ENCODE measurements at places on chromosomes 3 and 15.

GRCh38 chr3:40381904-40382616 lies 4.9 kb upstream of the ENTPD3 start:
- peak; percentile 6 for DNase-seq

DNA sequence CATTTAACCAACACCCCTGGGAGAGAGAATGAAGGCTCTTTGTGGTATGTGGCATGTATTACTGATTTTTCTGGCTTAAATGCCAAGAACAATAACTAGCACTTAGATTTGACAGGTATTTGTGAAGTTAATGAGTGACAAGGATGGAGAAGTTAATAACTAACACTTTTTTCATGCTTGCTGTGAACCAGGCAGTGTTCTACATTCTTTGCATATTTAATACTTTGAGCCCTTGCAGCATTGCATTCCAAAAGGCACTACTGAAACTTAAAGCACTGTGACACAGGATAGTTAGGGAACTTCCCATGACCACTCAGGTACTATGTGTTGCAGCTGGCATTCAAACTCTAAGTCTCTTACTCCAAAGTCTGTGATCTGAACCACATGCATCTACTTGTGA lies 650.6 kb downstream of the ZPLD1 start:
- no peak for DNase-seq

- peak; percentile 92 for DNase-seq
Observed at GRCh38 chr3:20648921-20649381, 462.9 kb upstream of the SGO1 start.

GRCh38 chr15:37788330-37788729 lies 146.1 kb upstream of the TMCO5A start:
- DNase-seq, result no peak

GRCh38 chr3:15967577-15967976 lies 169.8 kb upstream of the ANKRD28 start:
- DNase-seq, result no peak

DNA sequence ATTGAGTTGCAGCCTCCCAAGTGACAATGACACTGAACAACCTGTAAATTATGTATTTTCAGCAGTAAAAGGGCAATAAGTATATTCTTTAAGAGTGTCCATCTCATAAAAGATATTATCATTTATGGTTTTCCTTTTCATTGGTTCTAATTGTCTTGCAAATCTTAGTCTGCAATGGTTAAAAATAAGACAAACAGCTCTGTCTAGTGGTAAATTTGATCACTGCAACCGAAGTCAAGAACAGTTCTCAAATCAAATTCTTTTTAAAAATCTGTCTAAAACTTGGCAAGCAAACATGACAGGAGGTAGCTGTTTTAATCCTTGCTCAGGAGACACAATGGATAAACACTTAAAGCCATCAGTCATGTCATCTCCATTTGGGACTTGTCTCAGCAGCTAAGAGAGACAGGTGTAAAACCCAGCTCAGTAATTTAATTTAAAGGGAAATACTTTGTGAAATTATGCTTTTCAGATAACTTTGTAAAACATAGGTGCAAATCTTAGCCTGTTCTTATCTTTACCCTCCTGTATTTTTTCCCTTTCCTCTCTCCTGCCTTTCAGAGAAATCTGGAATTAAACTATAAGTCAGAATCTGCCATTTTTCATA lies 150.3 kb upstream of the ARHGEF26 start:
- DNase-seq, result peak; percentile 54

- no peak for DNase-seq
Observed at GRCh38 chr15:77037388-77038209, 33.3 kb downstream of the TSPAN3 start.

DNA sequence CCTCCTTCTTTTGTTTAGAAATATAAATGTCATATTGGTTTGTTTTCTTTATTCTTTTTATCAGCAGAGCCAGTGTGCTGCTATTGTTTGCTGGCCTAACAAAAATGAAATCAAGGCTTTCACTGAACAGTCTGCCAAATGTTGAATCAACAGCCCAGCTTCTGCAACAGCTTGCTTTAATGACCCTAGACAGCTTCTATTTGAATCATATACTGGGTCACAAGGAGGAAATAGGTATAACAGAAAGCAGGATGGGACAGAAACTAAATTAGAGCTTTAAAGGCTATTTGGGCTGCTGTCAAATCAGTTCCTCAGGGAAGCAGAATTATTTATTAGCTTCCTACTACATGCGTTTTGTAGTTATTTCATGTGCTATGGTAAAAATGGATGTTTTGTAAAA lies 12.1 kb upstream of the DNAJC13 start:
- DNase-seq, result no peak

DNA sequence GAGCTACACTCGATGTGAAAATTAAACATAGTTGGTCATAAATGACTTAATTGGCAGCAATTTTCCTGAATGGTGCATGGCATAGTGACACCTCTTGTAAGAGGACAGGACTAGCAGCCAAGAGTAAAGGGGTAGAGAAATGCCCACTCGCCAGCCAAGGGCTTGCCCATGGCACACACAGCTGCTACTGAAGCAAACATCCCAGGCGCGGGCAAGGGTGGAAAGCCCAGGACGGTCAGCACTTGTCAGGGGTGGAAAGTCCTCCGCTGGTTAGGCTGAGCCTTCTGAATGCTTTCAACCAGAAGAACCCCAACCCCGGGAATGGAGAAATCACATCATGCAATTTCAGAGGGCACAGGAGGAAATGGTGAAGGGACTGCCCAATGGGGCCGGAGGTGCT lies 31.6 kb downstream of the BDH1 start:
- DNase-seq, result no peak

GRCh38 chr3:108899530-108899929 lies 54.1 kb downstream of the GUCA1C start:
- DNase-seq, result no peak

- no peak for DNase-seq
Observed at GRCh38 chr3:86969500-86970189, 21.3 kb downstream of the VGLL3 start.

DNA sequence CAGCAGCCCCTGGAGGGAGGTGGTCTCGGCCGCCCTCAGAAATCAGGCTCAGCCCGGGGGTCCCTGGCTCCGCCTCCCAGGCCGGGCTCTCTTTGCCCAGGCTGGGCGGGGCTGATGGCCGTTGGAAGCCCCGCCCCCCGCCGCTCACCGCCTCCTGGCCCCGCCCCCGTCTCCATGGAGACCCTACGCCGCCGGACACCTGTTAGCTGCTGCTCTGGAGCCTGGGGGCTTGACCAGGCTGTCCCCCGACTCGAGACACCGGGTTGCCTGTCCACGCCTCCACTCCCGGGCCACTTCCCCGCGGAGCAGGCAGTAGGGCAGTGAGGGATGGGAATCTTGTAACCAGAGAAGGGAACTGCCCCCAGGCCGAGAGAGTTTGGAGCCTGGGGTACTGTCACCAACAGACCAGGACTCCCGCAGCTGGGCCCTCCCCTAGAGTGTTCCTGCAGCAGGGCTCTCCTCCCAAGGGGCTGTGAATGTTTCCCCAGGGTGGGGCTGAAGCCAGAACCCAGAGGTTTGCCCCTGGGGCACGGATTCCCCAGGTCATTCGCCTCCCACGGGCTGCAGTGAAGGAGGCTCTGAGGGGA lies 27.8 kb upstream of the RPL32 start:
- DNase-seq, result no peak

DNA sequence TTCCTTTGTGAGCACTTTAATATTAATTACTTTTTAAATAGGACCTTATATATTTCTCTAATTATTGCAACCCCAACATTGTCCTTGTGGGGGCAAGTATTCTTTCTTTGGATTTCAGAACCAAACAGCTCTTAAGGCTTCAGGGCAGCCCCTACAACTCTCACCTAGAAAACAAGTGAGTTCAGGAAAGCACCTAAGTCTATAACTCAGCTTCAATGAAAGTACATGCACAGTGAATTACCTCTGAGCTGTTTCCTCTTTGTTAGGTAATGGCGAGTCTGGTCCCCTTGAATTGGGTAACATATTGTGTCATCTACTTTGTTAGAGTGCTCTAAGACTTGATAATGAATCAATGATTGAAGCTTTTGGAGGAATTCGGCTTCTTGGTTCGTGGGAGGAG lies 545.7 kb downstream of the NLGN1 start:
- DNase-seq, result no peak

GRCh38 chr3:16886303-16886683 lies 1.5 kb downstream of the PLCL2 start:
- no peak for DNase-seq

- no peak for DNase-seq
Observed at GRCh38 chr15:100277087-100277855, 64.5 kb downstream of the ADAMTS17 start.

- DNase-seq, result no peak
Observed at GRCh38 chr3:77146004-77146403, 106.1 kb downstream of the ROBO2 start.

- DNase-seq, result no peak
Observed at GRCh38 chr15:100862162-100862561, 17.5 kb upstream of the ALDH1A3 start.

DNA sequence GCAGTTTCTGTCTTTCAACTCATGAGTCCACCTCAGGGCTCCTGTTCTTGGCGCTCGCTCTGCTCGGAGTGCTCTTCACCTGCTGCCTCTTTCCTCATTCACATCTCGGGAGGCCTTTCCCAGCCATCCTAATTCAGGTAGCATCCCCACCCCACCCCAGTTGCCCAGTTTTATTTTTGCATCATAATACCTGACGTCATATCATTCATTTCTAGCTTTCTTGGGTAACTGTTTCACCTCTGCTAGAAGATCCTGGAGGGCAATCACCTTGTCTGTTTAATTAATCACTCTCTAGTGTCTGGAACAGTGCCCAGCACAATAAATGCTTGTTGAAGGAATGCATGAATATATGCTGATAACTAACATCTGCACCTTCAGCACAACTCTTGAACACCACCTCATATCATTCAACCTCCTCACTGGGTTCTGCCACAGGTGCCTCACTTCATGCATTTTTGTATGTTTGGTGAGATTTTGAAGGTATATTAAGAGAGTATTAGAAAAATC lies 7.6 kb downstream of the NUSAP1 start:
- DNase-seq, result no peak

DNA sequence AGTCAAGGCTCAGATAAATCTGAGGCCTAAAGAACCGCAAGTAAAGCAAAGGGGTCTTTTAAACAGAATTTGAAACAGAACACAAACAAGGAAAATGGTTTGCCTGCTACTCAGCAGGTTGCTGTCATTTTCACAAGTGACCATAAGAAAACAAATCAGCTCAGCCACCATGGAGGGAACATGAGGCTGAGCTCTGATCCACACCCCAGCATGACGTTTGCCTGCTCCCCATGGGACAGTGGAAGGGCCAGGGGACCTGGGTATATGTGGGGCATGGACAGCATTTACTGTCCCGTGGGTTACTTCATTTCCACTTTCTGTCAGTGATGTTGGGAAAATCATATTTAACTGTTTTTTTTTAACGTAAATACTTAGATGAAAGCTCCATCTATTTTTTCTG lies 371.2 kb downstream of the LRTM1 start:
- no peak for DNase-seq

All from foreskin fibroblast (primary cell).